ENCODE measurements at places on chromosomes 6 and 20.

- DNase-seq, result no peak
Observed at GRCh38 chr6:125224231-125224861, 70.8 kb downstream of the TPD52L1 start.

GRCh38 chr20:25257130-25257529, 9.2 kb downstream of the PYGB start:
- no peak for DNase-seq

GRCh38 chr6:16345449-16346330, 107.3 kb downstream of the GMPR start:
- DNase-seq, result no peak

GRCh38 chr6:129996387-129996786, 22.0 kb upstream of the L3MBTL3 start:
- DNase-seq, result no peak

DNA sequence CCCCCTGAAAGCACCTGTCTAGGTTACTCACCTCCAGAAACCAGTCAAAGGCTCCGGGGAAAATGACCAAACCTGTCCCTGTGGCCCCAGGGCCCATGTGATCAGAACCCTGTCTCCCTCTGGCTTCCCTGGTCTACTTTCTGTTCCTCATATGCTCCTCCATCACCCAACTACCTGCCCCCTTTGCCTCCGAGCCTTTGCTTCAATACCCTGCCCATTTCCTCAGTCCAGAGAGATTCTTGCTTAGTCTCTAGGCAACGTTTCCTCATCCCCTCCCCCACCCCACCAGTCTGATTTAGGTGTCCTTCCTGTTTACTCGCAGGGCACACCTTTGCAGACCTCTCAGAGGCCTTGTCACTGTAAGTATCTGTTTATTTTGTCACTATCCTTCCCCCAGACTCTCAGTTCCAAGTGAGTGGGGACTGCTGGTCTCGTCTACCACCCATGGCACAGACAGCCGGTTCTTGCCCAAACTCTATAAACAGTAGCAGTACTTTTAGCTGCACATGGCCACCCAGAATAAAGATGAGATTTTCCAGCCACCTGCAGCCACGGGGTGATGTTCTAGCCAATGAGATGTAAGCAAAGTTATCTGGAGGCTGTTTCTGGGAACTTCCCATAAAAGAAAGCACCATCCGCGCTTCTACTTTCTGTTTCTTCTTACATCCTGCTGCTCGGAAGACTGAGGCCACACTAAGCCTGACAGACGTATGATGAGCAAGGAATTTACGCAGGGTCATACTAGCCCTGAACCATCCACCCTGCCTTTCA, 13.3 kb downstream of the ELOVL5 start:
- DNase-seq, result no peak

GRCh38 chr6:52077180-52077884, 10.1 kb downstream of the PKHD1 start:
- no peak for DNase-seq

- DNase-seq, result no peak
Observed at GRCh38 chr6:131001111-131001736, 61.8 kb downstream of the EPB41L2 start.

GRCh38 chr6:66189915-66190314, 482.9 kb upstream of the EYS start:
- no peak for DNase-seq

DNA sequence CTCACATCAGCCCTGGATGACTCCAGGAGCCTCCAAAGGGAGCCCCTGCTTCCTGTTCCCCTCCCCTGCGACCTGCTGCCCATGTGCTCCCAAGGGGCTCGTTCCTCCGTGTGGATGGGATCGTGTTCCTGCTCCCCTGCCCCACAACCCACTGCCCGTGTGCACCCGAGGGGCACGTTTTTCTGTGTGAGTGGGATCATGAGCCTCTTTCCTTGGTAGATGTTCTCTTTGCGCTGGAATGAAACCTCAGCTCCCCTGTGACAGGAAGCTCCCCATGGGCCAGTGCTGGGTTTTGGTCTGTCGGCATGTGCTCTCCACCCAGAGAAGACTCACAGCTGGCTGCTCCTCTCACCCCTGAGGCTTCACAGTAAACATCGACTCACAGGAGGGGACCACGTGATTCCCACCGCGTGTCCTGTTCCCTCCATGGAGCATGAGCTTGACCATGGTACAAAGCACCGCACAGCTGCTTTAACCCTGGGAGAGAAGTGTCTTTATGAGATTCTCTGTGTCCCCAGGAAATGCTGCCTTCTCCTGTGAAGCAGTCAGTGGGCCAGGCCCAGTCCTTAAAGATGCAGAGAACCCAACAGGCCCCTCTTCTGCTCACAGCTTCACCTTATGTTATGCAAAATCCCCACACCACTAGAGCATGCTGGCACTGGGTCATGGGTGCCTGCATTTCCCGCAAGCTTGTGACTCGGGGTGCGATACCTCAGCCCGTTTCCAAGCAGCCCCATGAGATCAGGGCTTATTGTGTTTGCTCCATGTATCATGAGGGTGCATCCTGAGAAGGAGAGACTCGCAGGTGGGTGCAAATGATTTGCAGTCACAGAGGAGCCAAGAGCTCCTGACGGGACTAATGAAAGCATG, 215.1 kb downstream of the ERMARD start:
- no peak for DNase-seq

GRCh38 chr6:79453558-79454042, 83.6 kb downstream of the LCA5 start:
- DNase-seq, result no peak

GRCh38 chr6:108739496-108740330, 108.5 kb upstream of the ARMC2 start:
- DNase-seq, result no peak

DNA sequence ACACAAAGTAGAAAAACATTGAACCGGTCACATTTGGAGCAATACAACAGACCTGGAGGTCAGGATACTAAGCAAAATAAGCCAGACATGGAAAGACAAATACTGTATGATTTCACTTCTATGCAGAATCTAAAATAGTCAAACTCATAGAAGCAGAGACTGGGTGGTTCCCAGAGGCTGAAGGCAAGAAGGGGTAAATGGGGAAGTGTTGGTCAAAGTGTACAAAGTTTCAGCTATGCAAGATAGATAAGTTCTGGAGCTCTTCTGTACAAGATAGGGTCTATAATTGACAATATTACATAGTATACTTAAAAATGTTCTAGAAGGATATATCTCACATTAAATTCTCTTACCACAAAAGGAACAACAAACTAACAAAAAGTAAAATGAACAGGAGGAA, 70.3 kb downstream of the TMEM244 start:
- no peak for DNase-seq
